ENCODE measurements at places on chromosomes 5 and 9.

DNA sequence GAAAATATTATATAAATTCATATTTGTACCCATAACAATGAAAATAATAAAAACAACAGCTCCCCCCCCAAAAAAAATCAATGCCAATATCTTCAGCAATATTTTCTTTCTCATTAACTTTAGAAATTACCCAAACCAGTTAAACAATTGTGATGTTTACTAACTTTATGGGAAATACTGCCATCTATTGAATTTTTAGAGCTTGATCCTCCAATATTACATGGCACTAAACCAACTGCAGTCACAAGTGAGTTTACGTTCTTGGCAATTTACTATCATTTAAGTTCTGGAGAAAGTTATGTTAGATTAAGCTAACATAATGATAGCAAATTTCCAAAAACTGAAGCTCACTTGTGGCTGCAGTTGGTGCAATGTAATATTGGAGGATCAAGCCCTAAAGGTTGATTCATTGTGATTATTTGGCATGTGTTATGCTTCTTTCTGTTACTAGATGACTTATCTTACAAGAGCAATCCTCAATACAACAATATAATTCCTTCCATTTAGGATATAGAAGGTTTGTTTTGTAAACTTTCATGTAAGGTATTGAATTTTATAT is 379.5 kb downstream of the CDH18 start:
- peak; percentile 50 for DNase-seq

GRCh38 chr5:33184367-33184766 is 256.4 kb upstream of the TARS1 start:
- no peak for DNase-seq

- DNase-seq: no peak
These were observed 405.6 kb upstream of the ZNF608 start for GRCh38 chr5:125152044-125152443.

DNA sequence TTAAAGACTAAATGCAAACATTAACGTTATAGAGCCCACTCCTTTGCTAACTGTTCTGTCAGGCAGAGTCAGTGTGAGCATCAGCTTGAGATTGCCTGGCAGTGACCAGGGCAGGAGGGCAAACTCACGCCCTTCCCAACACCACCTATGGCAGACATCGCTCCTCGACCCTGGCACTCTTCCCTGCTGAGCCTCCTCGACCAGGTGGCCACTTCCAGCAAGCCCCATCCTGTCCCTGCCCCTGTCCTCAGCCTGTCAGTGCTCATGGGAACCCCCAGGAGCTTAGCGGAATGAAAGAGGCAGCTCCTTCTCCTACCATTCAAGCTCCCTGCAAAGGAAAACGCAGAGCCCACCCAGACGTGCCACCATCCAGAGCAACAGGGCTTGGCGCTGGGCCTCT is 42.0 kb downstream of the PRRT1B start:
- DNase-seq: no peak

DNA sequence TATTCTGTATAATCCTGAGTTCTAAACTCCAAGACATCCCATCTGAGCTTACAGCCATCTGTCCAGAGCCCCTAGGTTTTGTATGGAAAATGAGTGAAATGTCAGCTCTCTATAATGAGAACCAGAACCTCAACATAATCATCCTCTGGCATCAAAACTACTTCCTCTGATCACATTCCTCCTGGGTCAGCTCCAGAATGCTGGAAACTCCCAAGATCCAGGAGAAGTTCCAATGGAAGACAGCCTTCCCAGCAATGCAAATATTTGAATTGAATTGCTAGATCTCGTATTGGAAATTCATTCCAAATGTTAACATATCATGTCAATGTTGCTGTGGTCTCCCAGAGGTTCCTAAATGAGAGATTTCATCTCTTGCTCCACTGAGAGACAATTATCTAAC is 23.8 kb downstream of the C9 start:
- DNase-seq: no peak

GRCh38 chr9:2963307-2963706 is 119.4 kb upstream of the PUM3 start:
- DNase-seq: no peak

DNA sequence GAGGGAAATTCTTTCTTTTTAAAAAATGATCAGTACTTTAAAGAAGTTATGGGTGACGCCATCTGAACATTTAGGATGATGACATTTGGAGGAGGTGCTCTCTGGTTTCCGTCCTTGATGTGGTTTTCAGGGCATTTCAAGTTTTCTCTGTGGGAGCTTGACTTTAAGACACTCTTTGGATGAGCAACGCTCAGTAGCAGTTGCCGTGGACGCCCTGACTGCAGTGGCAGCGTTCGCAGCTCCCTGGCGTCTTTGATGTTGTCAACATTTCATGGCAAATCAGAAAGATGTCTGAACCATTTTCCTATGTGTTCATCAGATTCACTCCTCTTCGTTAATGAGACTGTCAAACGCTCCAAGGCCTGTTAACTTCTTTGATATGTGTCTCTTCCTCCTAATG is 86.1 kb downstream of the ZNF354C start:
- peak; percentile 11 for DNase-seq

- DNase-seq: peak; percentile 73
These were observed 16.3 kb downstream of the NMRK1 start for GRCh38 chr9:75071530-75072122.

GRCh38 chr5:61184708-61185107 is 22.4 kb upstream of the SMIM15 start:
- no peak for DNase-seq

DNA sequence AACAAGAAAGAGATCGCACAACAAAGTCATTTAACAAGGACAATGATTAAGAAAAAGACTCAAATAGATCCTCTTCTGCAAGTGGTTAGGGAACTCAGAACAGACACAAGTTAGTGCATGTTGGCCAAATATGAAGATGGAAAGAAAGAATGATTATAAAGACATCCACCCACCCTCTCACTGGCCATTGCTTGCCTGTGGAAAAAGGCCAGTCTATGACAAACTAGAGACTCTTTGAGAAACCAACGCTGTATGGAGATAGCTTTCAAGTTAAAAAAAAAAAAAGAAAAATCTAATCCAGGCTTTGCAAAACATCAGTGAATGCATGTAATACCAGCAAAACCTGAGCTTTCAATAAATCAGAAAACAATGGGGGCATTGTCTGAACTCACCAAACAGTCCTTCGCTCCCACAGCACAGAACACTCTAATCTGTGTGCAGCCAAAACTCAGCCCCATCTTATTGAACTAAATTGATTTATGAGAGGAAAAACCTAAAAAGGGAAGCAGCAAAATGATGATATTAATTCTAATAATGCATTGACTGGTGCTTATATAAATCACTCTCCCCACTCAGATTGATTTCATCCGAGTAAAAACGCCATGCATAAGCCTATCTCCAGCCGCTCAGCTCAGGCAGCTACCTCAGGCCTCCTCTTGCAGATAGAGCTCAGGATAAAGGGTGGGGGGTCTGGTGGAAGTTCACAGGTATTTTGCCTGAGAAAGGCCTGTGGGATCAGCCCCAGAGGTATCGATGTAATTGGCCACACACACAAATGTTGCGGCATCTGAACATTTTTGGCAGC is 547.1 kb downstream of the CCDC171 start:
- no peak for DNase-seq

DNA sequence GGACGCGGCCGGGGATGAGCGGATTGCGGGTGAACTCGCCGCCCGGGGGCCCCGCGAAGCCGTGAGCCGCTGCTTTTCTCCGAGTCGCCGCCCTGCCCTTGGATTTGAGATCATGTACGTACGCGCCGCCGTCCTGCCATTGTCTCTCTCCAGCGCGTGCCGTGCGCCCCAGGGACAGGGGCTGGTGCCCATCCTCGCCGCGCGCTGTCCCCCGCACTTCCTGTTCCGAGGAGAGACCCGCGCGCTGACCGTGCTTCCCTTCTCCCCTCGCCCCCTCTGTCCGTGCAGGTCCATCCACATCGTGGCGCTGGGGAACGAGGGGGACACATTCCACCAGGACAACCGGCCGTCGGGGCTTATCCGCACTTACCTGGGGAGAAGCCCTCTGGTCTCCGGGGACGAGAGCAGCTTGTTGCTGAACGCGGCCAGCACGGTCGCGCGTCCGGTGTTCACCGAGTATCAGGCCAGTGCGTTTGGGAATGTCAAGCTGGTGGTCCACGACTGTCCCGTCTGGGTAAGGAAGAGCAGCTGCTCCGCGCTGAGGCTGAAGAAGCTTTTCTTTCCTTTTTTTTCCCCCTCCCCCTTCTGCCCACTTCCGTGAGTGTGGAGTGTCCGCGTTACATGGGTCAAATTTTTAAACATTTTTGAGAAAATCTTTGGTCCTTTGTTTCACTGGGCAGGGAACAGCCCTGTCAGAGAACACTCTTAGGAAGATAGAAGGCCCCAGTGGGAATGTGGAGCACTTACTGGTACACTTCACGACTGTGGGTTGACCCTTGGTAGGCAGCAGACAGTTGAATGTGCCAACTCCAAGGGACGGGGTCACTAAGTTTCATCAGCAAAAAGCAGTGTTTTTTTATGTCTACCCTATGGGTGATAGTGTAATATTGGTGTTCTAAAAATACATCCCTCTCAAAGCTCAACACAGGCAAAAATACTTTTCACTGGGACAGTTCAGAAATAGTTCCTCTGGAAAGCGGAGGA is 727 bp downstream of the RHOBTB3 start:
- DNase-seq: peak; percentile 70

- DNase-seq: no peak
These were observed 143.4 kb downstream of the MACROH2A1 start for GRCh38 chr5:135255461-135256178.

GRCh38 chr5:160395111-160395510 is 4.7 kb downstream of the FAM200C start:
- no peak for DNase-seq

GRCh38 chr5:147965715-147966114 is 59.4 kb upstream of the C5orf46 start:
- no peak for DNase-seq

DNA sequence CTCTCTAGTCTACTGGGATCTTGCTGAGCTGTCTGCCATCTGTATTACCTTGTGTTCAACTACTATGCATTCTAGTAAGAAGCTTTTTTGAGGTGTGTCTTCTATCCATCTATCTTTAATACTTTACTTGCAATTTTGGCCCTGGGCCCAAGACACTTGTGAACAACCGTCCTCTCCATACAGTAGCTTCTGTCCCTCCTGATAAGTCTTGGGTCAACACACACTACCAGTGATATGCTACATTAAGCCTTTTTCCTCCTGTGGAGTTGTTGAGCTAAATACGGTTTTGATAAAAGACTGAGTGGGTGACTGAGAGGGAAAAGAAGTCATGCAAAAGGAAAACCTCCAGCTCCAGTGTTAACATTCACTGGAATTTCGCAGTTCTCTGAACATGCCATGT is 133.3 kb upstream of the PCA3 start:
- no peak for DNase-seq

GRCh38 chr5:42874621-42875198 is 63.0 kb upstream of the SELENOP start:
- no peak for DNase-seq

DNA sequence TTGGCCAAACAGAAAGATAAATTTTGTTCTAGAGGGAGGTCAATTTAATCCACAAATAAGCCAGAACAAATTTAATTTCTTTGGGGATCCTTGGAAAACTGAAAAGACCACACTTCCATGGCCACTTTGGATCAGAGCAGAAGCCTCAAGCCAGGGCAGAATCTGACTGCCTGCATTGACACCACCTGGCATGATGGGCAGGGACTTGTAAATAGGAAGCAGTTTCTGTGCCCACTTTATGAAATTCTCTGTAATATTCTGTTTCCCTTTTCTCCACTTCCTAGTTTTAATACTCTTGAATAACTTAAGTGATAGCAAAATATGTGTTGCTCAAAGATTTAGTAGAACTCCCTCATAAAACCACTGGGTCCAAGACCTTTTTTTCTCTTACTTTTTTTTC is 6.7 kb upstream of the TMEM252 start:
- no peak for DNase-seq

- no peak for DNase-seq
These were observed 20.8 kb downstream of the GBGT1 start for GRCh38 chr9:133142684-133143622.

GRCh38 chr5:145712245-145712644 is 122.9 kb downstream of the PRELID2 start:
- no peak for DNase-seq

DNA sequence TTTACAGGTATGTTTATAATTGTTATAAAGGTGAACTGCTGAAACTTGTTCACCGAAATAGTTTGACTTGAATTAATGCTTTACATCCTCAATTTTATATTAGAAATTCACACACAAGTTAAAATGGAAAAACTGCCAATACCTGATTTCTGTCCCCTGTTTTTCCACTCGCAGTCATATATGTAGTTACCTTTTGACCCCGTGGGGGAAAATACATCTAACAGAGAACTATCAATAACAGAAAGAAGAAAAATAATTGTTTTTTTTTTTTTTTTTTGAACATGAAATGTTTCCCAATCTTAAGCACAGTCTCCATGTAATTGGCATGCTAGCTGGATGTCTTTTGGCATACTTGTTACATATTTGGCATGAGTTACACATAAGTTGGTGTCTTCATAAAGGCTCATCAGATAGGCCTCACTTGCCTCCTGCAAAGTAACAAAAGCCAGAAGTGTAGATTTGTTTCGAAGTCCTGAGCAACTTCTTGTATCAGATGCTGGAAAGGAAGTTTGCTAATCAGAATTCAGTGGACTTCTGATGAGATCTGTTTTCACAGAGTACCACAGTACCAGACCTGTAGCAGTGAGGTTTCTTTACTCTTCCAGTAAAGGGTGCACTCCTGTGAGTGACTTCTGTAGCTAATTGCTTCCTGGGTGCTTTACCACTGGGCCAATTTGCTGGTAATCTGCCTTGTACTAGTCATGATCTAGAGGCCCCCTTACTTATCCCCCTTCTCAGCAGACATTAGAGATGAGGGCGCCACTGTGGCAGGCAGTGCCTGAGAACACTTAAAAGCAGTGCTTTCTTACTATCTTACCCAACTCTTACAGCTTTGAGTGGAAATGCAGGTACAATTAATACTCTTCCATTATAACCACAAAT is 36.2 kb upstream of the CXXC5 start:
- DNase-seq: no peak

DNA sequence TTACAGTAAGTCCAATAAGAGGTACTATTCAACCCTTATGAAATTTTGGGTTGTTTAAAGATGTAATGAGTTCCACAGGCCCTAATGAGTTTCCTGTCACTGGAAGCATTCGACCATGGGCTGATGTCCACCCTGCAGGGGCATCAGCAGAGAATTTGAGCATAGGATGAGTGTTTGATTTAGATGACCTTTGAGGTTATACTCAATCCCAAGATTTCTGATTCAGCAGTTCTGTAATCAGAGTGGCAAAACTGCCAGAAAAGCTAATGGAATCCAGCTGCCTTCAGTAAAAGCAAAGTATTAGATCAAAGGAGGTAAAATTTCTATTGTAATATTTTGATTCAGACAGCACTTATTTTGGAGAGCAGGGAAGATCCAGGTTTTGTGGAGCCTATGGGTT is 68.3 kb downstream of the COX7C start:
- DNase-seq: no peak

DNA sequence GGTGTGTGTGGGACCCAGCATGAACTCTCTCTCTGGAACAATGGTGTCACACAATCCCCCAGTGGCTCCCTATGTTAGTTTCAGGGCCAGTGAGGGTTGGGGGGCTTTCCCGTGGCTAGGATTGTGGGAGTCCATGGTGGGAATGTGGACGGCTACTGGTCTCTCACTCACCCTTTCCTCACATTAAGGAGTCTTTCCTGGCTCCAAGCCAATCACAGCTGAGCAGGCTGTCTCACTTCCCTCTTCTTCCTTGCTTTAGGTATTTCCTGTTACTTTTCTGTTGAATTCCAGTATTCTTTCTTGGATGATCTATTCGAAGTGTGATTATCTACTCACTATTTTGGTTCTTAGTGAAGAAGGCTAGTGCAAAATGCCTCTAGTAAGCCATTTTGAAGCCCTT is 324.4 kb upstream of the MPDZ start:
- DNase-seq: no peak

Data from SW480 (cell line).